ENCODE measurements at places on chromosomes 13 and 19.

- no peak for DNase-seq
These were observed 107.3 kb upstream of the SERP2 start for GRCh38 chr13:44266305-44266704.

GRCh38 chr13:97573011-97573410 is 139.0 kb downstream of the RAP2A start:
- no peak for DNase-seq

GRCh38 chr13:113567681-113568080 is 16.9 kb upstream of the TFDP1 start:
- no peak for DNase-seq

DNA sequence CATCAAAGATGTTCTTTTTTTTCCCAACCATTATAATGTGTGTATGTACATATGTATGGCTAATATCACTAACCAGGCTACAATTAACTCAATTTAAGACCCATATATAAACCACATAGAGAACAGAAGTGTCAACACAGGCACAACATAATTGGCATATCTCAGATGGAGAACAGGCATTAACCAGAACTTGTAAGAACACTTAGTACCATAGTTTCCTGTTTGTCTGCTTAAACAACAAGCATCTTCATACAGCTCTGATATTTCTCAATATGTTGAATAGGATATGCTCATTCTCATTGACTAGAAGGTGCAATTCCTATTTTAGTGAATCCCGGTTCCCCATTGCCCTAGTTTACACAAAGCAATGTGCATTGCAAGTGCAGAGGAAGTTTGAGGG is 116.9 kb upstream of the EDNRB start:
- DNase-seq: no peak

GRCh38 chr19:32339988-32340874 is 5.2 kb upstream of the ZNF507 start:
- peak; percentile 63 for DNase-seq

DNA sequence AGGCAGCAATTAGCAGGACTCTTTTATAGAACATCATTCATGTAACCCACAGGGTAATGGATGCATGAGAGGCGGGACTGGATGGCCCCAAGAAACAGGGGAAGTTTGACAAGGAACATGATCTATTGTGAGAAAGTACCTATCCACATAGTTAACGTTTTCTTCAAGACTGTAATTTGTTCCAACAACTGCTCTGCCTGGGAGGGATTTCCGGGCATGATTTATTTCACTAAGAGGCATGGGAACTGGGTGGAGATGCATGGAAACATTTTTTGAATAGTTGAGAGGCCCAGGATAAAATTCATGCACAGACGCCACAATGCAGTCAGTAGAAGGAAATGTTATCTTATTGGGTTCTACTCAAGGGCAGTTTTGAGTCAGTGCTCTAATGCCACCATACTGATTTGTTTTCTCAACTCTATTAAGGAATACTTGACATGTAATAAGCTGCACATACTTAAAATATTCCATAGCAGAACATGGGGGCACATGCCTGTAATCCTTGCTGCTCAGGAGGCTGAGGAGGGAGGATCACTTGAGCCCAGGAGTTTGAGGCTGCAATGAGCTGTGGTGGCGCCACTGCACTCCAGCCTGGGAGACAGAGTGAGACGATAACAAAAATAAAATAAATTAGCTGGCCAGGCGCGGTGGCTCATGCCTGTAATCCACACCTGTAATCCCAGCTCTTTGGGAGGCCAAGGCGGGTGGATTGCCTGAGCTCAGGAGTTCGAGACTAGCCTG is 9.9 kb upstream of the ATG4D start:
- DNase-seq: no peak

- no peak for DNase-seq
These were observed 5.0 kb upstream of the ZNF765 start for GRCh38 chr19:53389978-53390377.

- DNase-seq: no peak
These were observed 151.5 kb downstream of the KLF5 start for GRCh38 chr13:73210218-73210883.

- no peak for DNase-seq
These were observed 55.7 kb downstream of the MRPL57 start for GRCh38 chr13:21232196-21232595.

DNA sequence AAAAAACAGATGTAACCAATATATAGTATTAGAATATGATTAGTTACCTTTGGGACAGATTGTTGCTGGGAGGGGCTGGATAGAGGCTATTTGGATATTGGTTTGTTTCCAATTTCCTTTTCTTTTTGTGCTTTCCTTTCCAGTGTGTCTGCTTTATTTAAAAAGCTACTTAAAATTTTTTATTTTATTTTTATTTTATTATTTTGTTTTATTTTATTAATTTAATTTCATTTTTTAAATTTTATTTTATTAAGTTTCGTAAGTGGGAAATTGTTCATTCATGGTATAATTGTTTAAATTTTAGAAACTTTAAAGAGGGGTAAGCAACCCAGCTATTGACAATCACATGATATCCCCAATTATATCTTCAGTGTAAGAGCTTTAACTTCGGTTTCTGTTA is 2077.0 kb upstream of the PCDH20 start:
- DNase-seq: no peak

DNA sequence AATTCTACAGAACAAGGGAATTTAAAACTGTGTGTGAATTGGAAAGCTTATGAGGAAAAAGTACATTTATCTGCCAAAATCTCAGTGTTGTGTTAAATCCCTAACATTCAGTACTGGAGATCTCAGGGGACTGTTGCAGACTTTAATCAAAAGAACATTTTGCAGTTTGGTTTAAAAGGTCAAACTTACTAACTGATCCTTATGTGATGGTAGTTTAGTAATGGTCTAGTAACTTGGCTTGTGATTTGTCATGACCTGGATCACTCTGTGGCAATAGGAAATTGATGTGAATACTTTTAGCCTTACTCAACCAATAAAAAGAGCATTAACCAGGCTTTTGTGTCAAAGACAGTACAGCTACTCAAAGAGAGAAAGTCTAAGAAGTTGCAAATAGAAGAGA is 862.1 kb upstream of the MIR17HG start:
- no peak for DNase-seq

- DNase-seq: peak; percentile 10
These were observed 776.9 kb downstream of the GPC5 start for GRCh38 chr13:92175330-92175729.

GRCh38 chr13:33096886-33097605 is 80.8 kb downstream of the KL start:
- DNase-seq: no peak

DNA sequence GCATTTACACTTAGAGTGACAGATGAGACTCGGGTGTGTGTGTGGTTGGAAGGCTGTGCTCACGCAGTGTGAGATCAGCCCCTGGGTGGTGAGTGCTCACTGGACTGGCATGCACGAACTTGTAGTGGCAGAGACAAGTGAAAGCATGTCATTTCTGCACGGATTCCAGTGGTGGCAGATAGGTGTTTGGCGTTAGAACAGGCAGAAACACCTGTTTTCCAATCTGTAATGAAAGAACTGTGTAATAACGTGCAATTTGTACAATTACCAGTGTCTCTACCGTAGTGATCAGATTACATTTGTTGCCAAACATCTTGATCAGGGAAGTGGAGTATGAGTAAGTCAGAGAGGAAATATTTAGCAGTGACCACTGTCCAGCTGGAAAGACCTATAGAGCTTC is 8.2 kb downstream of the LAMP1 start:
- DNase-seq: no peak

GRCh38 chr19:35509018-35509652 is 4.3 kb downstream of the DMKN start:
- DNase-seq: peak; percentile 83

- DNase-seq: no peak
These were observed 135.8 kb downstream of the RXFP2 start for GRCh38 chr13:31875134-31875533.

GRCh38 chr13:19863323-19864023 is at the start of gene ZMYM5:
Gene ZMYM5, minus strand, starts transcription at chr13:19863649. Its CDS starts 11,469 bp downstream, at chr13:19852180.
- peak; percentile 98 for DNase-seq

DNA sequence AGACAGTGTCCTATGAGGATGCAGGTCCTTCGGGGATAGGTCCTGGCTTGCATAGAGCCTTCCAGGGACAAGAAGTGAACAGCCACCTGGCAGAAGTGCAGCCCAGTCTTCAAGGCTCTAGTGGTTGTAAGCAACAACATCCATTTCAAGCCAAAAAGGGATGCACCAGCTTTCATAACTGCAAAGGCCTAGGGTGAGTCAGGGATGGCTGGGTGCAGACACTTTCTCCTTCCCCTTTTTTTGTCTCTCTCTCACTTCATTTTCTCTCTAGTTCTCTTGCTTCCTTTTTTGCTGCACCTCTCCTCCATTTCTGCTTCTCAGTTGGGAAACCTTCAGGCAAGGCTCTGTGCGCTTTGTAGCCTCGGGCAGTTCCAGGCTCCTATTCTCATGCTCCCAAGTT is 196.2 kb upstream of the ZNF536 start:
- DNase-seq: no peak

DNA sequence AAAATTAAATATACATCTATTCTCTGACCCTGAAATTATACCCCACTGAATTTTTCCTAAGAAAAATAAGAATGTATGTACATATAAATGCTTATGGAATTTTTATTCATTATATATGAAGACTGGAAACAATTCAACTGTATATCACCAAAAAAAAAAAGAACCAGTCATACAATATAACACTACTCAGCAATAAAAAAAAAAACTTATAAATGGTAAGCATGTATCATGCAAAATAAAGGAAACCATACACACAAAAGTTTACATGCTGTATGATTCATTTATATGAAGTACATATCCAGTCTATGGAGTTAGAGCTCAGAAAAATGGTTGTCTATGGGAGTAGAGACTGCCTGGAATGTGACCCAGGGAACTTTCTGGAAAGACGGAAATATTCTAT is 199.4 kb upstream of the MIR17HG start:
- no peak for DNase-seq

GRCh38 chr13:39129213-39129612 is 91.0 kb downstream of the NHLRC3 start:
- no peak for DNase-seq

GRCh38 chr19:2300533-2300932 is 7.4 kb downstream of the LINGO3 start:
- DNase-seq: no peak

GRCh38 chr19:40376286-40376862 is 13.6 kb downstream of the HIPK4 start:
- DNase-seq: no peak

GRCh38 chr19:33684538-33685232 is 62.9 kb downstream of the CHST8 start:
- DNase-seq: no peak

GRCh38 chr19:16825312-16826052 is 3.7 kb upstream of the SIN3B start:
- no peak for DNase-seq

DNA sequence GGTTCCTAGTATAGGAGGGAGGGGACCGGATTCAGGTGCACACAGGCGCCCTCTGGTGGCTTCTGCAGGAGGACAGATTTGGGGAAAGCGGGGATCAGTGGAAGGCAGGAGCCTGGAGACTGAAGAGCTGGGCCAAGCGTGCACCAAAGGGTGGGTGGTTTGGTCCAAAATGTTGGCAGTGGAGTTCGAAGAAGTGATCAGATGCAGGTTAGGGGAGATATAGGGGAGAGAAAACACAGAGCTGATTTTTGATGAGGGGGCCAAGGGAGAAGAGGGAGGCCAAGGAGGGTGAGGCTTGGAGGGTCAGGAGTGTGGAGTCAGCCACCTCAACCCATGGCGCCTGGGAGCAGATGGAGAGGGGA is 6.8 kb upstream of the CARM1 start:
- DNase-seq: peak; percentile 88

DNA sequence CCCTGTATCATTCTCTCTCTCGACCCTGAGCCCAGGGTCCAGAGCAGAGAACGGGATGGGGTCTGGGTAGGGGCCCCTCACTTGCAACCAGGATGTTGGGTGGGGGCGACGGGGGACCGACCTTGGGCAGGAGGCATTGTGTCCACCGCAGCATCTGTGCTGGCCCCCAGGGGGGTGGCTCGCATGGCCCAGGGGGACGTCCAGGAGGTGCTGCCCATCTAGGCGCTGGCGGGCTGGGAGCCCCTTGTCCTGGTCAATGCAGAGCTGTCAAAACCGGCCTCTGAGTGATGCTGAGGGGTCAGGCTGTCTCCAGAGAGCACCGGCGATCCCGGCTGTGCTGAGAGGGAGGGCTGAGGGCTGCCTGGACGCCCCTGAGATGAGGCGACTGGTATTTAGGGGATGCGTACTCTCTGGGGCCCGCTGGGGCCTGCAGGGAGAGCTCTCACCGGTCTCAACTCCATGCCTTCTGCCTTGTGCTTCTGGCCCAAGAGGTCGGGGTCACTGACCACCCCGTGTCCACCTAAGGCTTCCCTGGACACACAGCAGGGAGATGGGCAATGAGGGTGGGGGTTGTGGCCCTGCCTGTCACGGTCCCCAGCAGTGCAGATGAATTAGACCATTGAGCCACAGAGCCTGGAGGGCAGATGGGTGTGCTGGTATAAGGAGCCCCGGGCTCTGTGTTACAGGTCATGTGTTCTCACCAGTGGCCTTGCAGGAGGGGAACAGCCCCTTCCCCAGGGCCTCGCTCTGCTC is 8.6 kb downstream of the RPS9 start:
- DNase-seq: no peak

GRCh38 chr19:16394681-16395375 is 70.2 kb downstream of the KLF2 start:
- DNase-seq: no peak

GRCh38 chr19:38409631-38410133 is 6.8 kb downstream of the FAM98C start:
- DNase-seq: no peak

DNA sequence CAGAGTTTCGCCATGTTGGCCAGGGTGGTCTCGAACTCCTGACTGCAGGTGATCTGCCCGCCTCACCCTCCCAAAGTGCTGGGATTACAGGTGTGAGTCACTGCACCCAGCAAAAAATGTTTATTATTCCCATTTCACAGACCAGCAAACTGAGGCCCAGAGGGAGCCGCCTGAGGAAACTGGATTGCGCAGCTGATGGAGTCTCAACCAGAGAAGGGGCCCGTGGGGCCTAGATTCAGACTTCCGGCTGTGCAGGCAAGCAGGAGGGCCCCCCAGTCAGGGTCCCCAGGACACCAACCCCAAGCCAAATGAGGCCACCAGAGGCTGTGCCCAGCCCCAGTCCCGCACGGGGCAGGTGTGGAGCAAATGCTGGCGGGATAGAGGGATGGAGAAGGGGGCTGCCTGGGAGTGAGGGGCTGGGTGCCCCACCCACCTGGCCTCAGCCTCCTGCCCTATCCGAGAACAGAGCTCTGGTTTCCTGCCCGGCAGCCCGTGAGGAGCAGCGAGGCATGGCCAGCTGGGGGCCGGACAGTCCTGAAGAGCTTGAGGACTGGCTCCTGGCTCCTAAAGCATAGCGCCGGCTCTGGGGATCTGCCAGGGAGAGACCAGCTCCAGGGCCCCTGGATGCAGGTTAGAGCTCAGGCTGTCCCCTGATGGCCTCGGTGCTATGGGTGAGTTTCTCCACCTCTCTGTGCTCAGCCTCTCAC is 22.0 kb downstream of the MISP start:
- DNase-seq: no peak

GRCh38 chr13:25943081-25943480 is 108.7 kb downstream of the SHISA2 start:
- no peak for DNase-seq

- no peak for DNase-seq
These were observed 375.6 kb downstream of the COG6 start for GRCh38 chr13:40031031-40031430.

GRCh38 chr13:26071691-26072090 is 19.9 kb upstream of the SHISA2 start:
- DNase-seq: no peak

Measured in GM10248 (cell line).